ENCODE measurements at places on chromosomes 1 and 21. TPM values are rescaled to one million over a fixed set of nuclear protein-coding genes. Genes with fewer than 3 reads are reported as not detected.

The SERPINC1 gene
- 0.77 TPM for total RNA-seq

- no peak for ATAC-seq
Observed at GRCh38 chr1:34186741-34187494, 10.2 kb downstream of the C1orf94 start.

- ATAC-seq = no peak
Observed at GRCh38 chr1:158257888-158258287, 3.7 kb downstream of the CD1A start.

- ATAC-seq = no peak
Observed at GRCh38 chr21:41360072-41360821, 1.6 kb upstream of the MX2 start.

GRCh38 chr1:3735688-3736087 lies 16.6 kb upstream of the CCDC27 start:
- no peak for ATAC-seq

DNA sequence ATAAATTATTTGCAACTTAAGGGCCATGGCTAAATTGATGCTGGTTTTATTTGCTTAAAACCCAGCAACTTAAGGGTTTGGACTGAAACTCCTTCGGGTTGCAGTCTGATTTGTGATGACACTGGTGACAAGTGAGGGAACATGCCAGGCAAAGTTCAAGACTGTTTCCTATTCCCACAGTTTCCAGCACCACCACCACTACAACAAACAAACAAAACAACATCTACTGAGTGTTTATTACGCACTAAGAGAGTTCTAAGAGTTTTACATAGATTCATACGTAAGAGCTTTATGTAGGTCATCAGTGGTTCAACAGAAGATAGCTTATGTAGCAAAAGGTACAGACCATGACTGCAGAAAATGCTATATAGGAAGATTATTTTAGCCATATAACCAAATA lies 1582.1 kb downstream of the BRINP3 start:
- ATAC-seq = no peak

DNA sequence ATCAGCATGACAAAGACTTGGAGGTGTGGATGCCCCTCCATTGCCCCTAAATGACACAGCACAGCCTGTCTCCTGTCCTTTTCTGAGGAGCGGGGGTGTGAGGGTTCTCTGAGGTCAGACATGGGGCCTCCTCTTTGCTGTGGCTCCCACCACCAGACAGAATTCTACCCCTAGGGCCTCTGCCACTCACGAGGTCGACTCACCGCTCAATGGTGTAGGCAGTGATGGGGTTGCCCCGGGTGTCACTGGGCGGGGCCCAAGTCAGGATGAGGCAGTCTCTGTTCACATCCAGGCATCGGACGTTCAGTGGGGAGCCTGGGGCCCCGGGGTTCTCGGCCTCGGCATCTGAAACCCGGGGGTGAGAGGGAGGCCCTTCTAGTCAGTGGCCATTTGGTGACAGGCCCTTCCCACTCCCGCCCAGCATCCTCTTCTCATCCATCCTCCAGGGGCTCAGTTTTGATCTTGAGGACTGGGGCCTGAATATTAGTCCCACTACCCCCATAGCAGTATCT lies 19.9 kb downstream of the MYOM3 start:
- peak; percentile 52 for ATAC-seq

- ATAC-seq = no peak
Observed at GRCh38 chr21:33126569-33126968, 56.6 kb downstream of the OLIG1 start.

GRCh38 chr1:153639280-153639679 lies 5.4 kb downstream of the CHTOP start:
- ATAC-seq = no peak

DNA sequence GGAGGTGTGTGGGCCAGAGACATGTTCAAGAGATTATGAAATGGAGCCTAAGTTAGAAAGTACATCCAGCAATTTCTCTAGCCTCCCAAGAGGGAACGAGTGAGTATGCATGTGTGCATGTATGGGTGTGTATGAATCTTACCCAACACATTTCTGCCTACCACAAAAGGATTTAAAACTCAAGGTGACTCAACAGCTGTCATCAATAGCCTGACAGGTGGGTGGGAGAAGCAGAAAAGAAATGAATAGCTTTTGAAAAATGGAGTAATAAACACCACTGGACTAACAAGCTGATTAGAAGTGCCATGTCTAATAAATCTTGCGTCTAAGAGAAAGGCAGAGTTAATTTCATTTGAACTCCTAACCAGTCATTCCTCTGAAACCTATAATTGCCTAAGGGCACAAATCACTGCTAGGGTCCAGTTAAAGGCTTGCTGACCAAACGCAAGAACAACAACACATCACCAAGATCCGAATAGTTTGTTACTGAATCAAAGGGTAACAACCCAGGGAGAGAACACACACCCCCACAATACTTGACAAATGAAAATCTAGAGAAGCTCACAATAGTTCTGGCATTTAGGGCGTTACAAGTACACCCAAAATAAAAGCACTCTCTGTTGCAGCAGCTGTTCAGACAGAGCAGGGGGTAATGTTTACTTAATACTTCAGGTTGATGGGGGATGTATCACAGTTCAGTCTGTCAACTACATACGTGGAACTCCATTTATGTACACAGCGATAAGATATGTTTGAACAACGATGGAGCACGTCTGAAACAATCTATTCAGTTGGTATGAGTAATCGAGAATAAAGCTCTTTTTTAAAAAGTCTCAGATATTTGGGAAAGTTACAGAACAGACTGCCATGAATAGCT lies 1.4 kb downstream of the KIAA0319L start:
- peak; percentile 48 for ATAC-seq

The PADI3 gene
- total RNA-seq = not detected

The BSND gene
- 0.06 TPM for total RNA-seq

DNA sequence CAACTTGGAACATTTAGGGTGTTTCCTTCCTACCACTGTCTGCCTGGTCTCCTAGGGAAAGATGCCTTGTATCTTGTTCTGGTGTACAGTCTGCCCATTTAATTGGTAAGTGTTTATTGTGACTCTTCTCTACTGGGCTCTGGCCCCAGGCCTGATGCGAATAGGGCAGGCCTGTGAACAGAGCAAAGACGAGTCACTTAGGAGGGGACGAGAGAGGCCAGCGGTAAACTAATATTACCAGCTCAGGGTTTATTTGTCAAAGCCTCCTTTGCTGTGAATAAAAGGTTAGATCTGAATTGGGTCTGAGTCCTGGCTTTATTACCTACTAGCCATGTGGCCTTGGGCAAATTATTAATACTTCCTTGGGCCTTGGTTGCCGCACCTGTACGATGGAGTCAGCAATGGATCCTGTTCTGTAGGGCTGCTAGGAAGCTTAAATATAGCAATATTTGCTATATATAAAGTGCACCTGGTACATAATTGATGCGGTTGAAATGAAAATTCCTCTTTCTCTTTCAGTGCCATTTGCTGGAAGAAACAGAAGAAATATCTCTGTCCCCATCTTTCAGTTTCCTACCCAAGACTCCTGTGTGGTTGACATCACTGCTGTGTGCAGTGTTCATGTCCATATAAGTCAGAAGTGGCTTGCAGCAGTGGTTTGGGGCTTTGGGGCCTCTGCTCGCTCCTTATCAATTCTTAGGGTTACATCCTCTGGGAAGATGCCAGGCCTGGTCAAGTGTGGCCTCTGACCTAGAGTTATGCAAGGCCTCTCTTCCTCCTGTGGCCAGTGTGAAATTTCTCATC lies 32.4 kb downstream of the MAPKAPK2 start:
- peak; percentile 83 for ATAC-seq

- ATAC-seq = no peak
Observed at GRCh38 chr1:157240495-157241184, 102.4 kb upstream of the ETV3 start.

The CADM3 gene
- total RNA-seq = not detected

The PLXNA2 gene
- 0.09 TPM for total RNA-seq

The CELSR2 gene
- 1.3 TPM for total RNA-seq

DNA sequence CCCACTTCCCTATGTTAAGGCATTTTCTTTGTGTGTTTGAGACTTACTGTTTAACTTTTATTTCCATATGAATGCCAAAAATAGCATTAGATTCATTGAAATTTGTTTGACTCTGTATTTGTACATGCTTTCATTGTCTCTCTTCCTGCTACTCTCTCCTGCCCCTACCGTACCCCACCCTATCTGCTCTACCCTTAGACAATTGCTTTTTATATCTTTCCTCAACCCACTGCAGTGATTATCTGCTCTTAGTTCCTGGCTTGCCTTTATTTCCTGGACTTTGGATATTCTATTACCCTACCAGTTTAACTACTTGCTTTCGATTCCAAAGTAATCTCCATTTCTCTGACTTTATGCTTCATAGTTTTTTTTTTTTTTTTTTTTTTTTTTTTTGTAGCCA lies 10.5 kb downstream of the RAVER2 start:
- ATAC-seq = no peak

- peak; percentile 68 for ATAC-seq
Observed at GRCh38 chr1:101290922-101291561, 54.2 kb downstream of the S1PR1 start.

DNA sequence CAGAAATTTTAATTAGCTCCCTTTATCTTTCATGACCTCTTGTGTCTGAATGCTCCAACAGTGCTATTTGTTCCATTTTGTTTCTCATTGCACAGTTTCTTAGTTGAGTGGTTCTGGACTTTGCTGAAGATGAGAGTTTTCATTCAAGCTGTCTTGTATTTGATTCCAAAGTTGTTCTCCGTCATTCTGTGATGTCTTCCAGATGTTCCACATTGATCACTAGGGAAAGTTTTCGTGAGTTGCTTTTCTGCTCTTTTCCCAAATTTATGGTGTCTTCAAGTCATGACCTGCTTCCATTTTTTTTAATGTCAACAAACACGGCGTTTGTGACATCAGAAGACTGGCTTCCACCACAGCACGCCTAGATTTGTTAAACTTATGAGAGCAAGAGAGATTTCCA lies 575.5 kb downstream of the MRPL39 start:
- no peak for ATAC-seq

GRCh38 chr1:98385652-98386051 lies 275.9 kb upstream of the SNX7 start:
- no peak for ATAC-seq

- ATAC-seq = no peak
Observed at GRCh38 chr1:210669951-210670350, 341.2 kb downstream of the HHAT start.

- no peak for ATAC-seq
Observed at GRCh38 chr21:44527983-44528633, 11.9 kb downstream of the KRTAP10-1 start.

The CNIH4 gene
- 44.8 TPM for total RNA-seq

The NCF2 gene
- total RNA-seq = 18.7 TPM

The MIXL1 gene
- total RNA-seq = 0.15 TPM

DNA sequence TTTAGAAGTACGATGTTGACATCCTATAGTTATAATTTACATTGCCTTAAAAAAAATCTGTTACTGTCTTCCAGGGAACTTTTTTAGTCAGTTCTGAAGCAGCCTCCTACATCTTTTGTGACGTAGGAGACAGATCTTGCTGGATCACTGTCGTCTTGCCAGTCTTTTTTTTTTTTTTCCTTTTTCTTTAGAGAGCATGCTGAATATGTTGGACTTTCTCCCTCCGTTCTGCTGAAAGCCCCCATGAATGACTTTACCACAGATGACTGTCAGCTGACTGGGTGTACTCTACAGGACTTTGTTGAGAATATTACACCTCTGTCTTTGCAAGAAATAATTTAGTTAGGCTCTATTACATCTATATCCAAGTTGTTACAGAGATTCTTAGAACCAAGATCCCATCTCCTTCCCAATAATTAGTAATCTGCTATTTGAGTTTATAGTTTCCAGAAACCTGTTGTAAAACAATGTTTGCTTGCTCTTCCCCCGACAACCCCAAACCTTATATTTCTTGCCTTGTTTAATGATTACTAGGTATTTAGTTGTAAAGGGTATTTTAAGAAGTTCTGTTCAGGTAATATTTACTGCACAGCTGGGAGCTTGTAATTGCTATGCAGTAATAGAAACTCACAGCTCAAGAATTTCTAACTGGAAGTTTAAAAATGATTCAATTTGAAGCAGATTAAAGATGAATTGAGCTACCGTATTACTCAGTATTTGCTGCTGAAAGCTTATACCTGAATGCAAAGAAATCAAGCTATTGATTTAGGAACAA lies 61.8 kb downstream of the RASAL2 start:
- no peak for ATAC-seq

- ATAC-seq = no peak
Observed at GRCh38 chr1:59220356-59220755, 76.5 kb upstream of the FGGY start.

The ADGRL4 gene
- total RNA-seq = not detected

- no peak for ATAC-seq
Observed at GRCh38 chr1:84912726-84913554, 19.9 kb upstream of the LPAR3 start.

GRCh38 chr1:32780005-32780404 lies 37.2 kb downstream of the YARS1 start:
- no peak for ATAC-seq

- no peak for ATAC-seq
Observed at GRCh38 chr1:162992945-162993344, 76.2 kb upstream of the RGS4 start.

The C1orf185 gene
- not detected for total RNA-seq

The MFAP2 gene
- not detected for total RNA-seq

The ADCY10 gene
- 0.13 TPM for total RNA-seq

The RNU1-2 gene
- total RNA-seq = 1,202 TPM

GRCh38 chr1:231584117-231584516 lies 42.5 kb upstream of the DISC1 start:
- ATAC-seq = peak; percentile 39

The DYNLT5 gene
- not detected for total RNA-seq

- ATAC-seq = no peak
Observed at GRCh38 chr21:28459193-28459592, 533.5 kb downstream of the LTN1 start.

GRCh38 chr21:45256912-45257672 lies 30.6 kb downstream of the POFUT2 start:
- ATAC-seq = peak; percentile 41

The FAM72D gene
- total RNA-seq = 14.7 TPM

DNA sequence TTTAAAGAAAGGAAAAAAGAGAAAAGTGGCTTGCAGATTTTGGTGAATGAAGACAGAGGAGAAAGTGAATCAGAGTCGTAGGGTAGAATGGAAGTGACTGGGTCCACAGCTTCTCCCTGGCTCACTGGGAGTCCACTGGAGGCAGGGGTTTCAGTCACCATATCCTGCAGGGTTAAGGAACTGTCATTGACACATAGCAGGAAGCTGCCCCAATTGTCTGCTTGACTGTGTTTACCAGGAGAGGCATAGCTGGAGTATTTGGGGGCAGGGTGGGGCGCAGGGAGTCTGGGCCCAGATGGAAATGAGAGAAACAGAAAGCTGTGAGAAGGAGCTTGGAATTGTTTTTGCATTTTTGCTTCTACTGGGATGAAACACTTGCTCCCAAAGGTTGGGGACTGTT lies 228.8 kb upstream of the CSF3R start:
- no peak for ATAC-seq

The GPR3 gene
- total RNA-seq = 0.42 TPM

GRCh38 chr1:76381450-76382097 lies 307.0 kb downstream of the ST6GALNAC3 start:
- no peak for ATAC-seq

GRCh38 chr1:67726224-67726623 lies 41.2 kb downstream of the GADD45A start:
- ATAC-seq = peak; percentile 67

The NR0B2 gene
- total RNA-seq = not detected

The CCDC185 gene
- not detected for total RNA-seq

The CNR2 gene
- total RNA-seq = 0.04 TPM

The IVL gene
- total RNA-seq = not detected

Data from activated T-helper 17 cell treated with anti-CD3 and anti-CD28 coated beads, Interleukin-2, amount 50 U/mL, for 72 hours (primary cell).